ENCODE measurements at places on chromosomes 11 and 22.

- DNase-seq: no peak
Measured at GRCh38 chr11:122832721-122833470, 5.4 kb upstream of the CRTAM start.

- DNase-seq: no peak
Measured at GRCh38 chr22:19961201-19961580, 19.6 kb upstream of the TXNRD2 start.

- DNase-seq: no peak
Measured at GRCh38 chr11:70725739-70726138, 327.4 kb downstream of the CTTN start.

GRCh38 chr22:35498026-35498800 lies 42.4 kb upstream of the RASD2 start:
- no peak for DNase-seq

DNA sequence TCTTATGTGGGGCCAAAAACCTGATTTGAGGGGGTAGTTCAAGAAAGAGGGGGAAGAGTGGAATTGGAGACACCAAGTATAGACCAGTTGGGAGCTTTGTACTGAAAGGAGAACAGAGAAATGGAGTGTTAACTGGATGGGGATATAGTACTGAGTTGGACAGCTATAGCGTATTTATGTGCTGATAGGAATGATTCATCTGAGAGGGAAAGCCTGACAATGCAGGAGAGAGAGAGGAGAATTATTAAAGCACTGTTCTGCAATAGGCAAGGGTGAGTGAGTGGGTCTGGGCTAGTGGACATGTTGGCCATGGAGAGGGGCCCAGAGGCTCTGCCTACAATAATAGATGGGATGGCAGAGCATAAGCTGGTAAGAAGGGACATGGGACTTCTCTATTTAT lies 52.9 kb upstream of the PITPNB start:
- DNase-seq: no peak

DNA sequence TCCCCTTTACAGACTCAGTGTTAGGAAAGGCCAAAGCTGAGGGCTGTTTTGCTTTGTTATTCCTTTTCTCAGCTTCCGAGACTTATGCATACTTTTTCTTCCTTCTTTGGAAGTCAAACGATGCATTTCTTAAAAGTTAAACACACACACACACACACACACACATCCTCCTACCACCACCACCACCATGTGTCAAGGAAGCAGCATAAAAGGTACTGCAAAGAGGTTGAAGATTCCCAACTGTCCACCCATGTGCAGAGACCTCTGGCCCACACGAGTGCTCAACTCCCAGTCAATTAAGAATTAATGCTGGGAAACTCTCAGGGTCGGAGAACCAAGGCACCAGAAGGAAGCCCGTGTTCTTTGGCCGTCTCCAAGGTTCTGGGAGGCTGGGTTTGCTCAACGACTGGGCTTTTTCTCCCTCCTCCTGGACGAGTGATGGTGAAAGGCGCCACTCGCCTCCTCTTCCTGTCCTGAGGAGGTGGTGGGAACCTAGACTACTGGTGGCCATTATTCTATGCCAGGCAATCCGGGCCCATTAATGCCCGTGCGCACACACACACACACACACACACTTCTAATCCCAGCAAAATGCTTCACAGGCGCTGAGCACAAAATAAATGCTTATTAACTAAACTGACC lies 15.1 kb downstream of the MN1 start:
- no peak for DNase-seq
